NCI-H774 (cell line): ENCODE measurements at places on chromosomes 16 and 17.
A peak's percentile ranks its signal among the peaks of the same experiment; 100 is the strongest.

DNA sequence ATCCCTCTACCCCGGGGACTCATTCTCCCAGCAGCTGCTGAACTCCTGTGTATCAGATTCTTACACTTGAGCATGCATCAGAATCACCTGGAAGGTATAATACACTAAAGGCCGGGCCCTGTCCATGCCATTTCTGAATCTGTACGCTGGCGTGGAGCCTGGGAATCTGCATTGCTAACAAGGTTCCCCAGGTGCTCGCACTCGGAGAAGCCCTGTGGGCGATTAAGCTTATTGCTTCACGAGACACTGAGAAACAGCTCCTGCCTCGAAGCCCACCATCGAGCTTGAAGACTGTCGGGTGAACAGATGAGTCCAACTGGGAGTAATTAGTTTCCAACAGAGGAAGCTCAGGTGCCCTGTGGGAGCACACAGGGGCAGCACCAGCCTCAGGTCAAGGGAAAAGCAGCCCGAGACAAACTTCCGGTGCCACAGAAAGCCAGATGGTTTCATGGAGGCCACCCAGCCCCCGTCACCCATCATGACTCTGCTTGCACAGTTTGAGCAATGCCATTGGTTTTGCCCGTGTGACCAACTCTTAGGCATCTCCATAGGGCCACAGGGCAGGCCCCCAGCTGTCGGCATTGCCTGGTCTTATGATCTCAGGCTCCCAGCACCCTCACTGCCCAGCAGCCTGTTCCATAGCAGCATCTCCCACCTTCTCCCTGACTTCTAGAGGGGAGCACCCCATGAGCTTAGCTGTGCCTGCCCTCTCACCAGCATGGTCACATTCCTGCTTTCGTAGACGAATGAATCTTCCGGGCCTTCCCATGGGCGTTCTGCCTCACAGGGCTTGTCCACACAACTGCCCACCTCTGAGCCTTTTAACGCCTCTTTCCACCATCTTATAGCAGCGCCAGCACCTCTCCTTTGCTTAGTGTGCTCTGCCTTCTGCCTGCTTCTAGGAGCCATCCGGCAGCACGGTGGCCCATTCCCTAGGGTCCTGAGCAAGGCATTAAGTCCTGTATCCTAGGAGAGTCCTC lies 10.9 kb downstream of the CTRB2 start:
- no peak for DNase-seq

DNA sequence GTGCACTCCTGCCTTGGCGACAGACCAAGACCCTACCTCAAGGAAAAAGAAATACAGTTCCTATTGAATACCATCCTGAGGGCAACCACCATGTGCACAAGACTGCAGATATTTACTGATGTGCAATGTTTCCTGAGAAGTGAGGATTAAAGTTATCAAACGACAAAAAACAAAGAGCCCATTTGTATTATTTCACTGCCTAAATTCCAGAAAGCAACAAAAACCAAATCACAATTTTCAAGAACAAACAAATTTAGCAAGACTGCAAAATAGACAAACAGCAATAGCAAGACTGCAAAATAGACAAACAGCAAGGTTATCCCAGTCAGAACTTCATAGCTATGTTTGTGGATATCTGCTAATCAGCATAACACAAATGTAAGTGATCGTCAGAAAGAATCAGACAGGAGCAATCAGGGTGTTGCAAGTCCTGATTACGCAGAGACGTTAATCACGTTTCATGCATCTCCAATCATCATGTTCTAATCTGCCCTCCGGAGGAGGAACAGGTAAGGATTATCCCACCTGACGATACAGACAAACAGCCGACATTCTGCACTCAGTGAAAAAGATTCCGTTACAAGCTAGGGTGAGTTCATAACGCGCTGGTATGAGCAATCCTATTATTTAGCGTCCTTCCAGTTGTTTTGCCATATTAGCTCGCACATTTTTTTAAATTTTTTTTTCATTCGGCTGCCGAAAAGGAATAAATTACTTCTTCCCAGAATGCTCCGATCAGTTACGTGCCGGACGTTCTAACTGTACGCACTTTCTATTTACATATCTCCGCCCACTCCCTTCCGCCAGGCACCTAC lies 2.9 kb downstream of the TMEM107 start:
- DNase-seq = peak; percentile 62

GRCh38 chr17:59361386-59361785 lies 29.9 kb downstream of the YPEL2 start:
- no peak for DNase-seq

- no peak for DNase-seq
Measured at GRCh38 chr16:15601212-15601879, 41.6 kb downstream of the MARF1 start.

- no peak for DNase-seq
Measured at GRCh38 chr16:14302399-14303181, 231.5 kb downstream of the MRTFB start.

- DNase-seq = no peak
Measured at GRCh38 chr16:66159987-66160386, 206.5 kb upstream of the CDH5 start.

DNA sequence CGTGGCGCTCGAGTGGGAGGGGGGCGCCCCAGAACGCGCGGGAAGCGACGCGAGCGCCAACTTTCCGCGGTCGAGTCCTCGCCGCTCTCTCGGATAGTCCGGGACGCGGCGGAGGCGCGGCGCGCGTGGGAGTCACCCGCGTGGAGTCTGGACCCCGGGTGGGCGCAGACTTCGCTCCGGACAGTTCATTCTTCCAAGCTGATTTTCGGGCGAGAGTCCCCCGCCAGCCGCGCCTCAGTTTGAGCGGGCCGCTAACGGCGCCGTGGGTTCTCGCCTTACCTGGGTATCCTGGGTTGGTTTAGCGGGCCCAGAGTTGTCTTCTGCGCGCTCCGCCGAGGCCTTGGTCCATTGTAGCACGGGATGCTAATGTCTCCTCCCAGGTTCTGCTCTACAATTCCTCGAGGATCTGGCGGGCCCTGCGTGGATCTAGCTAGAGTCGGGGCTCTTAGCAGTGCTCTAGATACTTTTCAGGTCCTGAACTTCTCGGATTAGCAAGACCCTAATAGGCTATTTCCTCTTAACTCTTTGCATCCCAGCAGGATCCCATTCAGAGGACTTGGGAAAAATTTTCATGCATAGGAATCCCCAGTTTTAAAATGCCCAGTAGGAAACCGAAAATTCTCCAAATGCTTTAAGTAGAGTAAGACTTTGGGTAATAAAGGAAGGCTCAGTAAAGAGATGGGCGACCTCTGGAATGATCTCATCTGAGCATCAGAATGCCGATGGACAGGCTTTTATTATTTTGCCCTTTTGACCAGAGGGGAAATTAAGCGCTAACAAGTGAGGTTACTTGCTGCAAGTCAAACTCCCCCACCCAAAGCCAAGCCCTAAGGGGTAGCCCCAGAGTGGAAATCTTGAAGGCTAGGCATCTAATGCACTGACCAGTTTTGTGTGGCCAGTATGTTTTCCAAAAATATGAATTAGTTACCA lies 537 bp upstream of the GJC1 start:
- no peak for DNase-seq

DNA sequence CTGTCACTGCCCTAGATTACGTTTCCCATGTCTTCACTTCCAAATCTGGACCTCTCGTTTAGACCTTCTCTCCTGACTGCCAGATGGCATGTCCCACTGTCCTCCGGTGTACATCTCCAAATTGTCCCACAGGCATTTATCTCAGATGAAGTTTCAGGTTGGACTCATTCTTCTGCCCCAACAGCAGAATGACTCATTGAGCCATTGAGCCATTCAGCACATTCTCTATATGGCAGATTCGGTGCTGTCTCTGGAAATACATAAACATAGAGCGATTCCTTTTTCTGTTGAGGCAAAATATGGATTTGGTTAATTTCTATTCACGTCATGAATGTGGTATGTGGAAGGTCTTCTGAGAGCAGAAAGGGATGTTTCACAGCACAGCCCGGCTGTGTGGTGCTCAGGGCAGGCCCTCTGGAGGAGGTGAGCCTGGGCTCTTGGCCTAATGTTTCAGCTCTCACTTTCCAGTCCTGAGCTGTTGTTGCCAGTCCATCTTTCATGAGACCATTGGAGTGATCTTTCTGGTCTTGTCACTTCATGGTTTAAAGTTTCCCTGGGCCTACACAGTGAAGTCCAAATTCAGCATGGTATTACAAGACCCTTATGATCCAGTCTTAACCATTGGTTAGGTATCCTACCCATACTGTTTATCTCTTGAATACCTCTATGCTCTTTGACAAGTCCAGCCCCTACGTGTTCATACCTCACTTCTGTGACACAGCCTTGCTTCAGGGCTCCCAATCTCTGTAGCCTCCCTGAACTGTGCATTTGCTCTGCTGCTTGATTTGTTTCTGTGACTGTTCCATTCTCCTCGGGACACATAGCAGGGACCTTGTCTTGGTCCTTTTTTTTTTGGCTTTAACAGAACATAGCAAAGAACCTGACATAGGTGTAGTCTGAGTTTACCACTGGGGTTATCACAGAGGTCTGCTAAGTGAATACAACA lies 15.9 kb downstream of the HAPSTR1 start:
- no peak for DNase-seq

GRCh38 chr17:32827227-32827626 lies 49.7 kb downstream of the MYO1D start:
- no peak for DNase-seq

DNA sequence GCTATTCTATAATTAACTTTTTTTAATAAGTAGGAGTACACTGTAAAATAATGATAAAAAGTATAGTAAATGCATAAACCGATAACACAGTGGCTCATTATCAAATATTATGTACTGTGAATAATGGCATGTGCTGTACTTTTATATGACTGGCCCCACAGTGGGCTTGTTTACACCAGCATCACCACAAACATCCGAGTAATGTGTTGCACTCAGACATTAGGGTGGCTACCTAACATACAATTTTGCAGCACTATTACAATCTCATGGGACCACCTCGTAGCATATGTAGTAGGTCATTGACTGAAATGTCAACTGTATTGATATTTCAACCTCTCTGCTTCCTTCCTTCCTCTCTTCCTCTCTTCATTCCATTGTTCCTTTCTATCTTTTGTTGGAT lies 51.7 kb downstream of the TBX4 start:
- DNase-seq = no peak

DNA sequence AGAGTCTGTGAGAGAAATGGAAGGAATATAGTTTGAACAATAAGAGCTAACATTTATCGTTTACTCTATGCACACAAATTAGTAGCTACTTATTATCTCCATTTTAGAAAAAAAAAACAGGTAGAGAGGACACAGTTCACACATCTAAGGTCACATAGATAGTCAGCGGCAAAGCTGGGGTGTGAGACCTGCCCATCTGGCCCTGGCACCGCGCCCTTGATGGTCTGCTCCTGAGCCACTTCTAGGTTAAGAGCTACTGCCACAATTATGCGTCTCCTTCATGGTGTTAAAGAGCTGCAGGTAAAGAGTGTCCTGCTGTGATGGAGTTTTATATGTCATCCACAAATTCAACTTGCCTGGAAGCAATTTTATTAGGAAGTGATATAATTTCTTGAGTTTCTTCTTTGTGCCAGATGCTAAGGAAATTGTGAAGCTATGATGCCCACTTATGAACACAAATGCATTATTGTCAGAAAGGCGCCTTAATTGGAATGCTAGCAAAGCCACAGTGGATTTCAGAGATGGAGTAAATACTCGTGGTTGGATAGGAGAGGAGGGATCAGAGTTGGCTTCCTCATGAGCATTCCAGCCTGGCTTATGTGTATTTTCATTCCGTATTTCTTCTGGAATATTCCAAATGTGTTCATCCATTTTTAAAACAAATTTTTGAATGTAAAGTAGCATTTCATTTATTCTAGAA lies 21.3 kb upstream of the MFSD6L start:
- no peak for DNase-seq

GRCh38 chr17:1180958-1181752 lies 1.4 kb upstream of the ABR start:
- DNase-seq = no peak

DNA sequence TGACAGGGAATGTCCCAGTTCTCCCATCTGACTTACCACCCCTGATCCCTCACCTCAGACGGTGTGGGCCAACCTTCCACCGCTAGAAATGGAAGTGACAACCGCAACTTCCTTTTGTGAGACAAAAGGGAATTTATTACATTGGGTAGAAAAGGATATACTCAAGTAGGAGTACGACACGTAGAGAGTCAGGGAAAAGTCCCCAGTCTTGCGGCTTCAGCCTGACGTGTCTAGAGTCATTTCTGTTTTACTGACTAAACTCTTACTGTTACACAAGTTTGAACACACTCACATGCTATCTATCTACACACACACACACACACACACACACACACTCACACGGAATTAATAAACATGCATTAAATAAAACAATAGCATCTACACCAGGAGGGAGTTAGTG lies 178.9 kb downstream of the COPRS start:
- no peak for DNase-seq

DNA sequence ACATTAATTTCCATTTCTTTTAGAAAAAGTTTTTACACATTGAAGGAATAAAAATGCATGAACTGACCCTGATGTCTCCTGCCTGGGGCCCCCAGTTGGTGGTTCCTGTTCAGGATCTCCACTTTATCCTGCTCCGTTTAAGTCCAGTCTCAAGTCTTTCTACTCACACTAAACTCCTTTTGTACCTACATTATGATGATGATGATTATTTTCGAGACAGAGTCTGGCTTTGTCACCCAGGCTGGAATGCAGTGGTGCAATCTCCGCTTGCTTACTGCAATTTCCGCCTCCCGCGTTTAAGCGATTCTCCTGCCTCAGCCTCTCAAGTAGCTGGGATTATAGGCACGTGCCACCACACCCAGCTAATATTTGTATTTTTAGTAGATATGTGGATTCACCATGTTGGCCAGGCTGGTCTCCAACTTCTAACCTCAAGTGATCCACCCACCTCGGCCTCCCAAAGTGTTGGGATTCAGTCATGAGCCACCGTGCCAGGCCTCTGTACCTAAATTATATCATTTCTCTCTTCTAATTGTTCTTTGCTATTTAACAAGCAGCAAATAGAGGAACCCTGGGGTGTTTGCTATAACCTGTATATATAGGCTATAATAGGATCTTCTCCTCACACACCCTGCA lies 2.2 kb upstream of the FOXK2 start:
- no peak for DNase-seq

GRCh38 chr17:80821546-80821945 lies 170.1 kb upstream of the CHMP6 start:
- no peak for DNase-seq

GRCh38 chr16:79286646-79287423 lies 313.7 kb downstream of the MAF start:
- peak; percentile 41 for DNase-seq
